ENCODE measurements at places on chromosomes 7 and 10. TPM values are rescaled to one million over a fixed set of nuclear protein-coding genes. Genes with fewer than 3 reads are reported as not detected.

The AOC1 gene
- total RNA-seq, result not detected

The ODAD2 gene
- not detected for total RNA-seq

The PLPP4 gene
- total RNA-seq, result not detected

The ABCB4 gene
- 0.54 TPM for total RNA-seq

The PRKAG2 gene
- total RNA-seq, result 29.0 TPM

The PCDH15 gene
- total RNA-seq, result not detected

DNA sequence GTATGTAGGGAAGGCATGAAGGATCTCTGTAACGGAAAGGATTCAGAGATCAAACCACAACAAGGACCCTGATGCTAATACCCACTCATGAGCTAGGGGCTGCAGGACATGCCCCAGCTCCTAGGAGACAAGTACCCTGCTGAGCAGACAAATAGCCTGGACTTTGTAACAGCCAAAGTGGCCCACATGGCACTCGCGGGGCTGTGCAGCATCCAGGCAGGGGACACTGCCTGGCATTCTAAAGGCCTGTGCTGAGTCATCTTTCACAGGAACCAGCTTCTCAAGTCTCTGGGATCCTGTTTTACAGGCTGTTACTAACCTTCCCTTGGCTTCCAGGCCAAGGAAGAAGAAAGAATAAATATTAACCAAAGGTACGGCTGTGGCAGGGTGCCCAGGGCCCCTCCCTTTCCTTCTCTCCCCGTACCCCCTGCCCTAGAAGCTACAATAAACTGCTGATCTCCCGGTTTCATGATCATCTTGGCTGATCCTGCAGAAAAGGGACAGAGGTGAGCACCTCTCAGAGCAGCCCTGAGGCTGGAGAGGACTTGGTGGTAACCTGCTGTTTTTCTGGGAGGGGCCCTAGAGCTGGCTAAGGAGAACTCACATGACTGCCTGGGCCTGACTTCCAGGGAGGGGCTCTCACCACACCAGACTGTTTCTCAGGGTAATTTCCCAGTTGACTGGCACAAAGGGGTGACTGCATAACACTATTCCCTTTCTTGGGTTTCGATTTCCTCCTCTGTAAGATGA lies 4.2 kb upstream of the RPEL1 start:
- no peak for DNase-seq

- DNase-seq, result no peak
Measured at GRCh38 chr10:34786464-34786863, 28.6 kb downstream of the PARD3 start.

GRCh38 chr7:19104811-19105210 lies 12.6 kb downstream of the TWIST1 start:
- no peak for DNase-seq

GRCh38 chr7:131720703-131721102 lies 164.3 kb upstream of the PODXL start:
- DNase-seq, result no peak

GRCh38 chr10:121459622-121460453 lies 138.4 kb downstream of the FGFR2 start:
- no peak for DNase-seq

GRCh38 chr10:11725912-11726311 lies 16.3 kb upstream of the ECHDC3 start:
- no peak for DNase-seq

DNA sequence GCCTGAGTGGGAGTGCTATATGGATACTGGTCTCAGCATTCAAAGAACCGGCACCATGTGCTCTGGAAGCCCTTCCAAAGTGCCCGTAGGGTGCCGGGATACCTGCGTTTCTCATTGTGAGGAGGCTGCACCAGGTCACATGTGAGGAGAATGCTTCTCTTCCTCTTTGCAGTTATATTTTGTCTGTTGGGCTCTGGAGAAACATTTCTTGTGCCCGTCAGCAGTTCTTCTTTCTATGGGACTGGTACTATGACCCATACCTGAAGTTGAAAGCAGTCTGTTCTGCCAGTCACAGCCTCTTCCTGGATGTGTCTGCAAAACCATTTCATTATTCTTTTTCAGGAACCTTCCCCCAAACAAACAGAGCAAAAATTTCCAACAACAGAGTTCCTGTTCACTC lies 465.0 kb downstream of the SUGCT start:
- no peak for DNase-seq

GRCh38 chr10:61898435-61898778 lies 3.1 kb upstream of the ARID5B start:
- no peak for DNase-seq

GRCh38 chr7:151683615-151684407 lies 164.1 kb upstream of the RHEB start:
- DNase-seq, result no peak

GRCh38 chr10:78045237-78045636 lies 11.6 kb downstream of the RPS24 start:
- DNase-seq, result no peak

DNA sequence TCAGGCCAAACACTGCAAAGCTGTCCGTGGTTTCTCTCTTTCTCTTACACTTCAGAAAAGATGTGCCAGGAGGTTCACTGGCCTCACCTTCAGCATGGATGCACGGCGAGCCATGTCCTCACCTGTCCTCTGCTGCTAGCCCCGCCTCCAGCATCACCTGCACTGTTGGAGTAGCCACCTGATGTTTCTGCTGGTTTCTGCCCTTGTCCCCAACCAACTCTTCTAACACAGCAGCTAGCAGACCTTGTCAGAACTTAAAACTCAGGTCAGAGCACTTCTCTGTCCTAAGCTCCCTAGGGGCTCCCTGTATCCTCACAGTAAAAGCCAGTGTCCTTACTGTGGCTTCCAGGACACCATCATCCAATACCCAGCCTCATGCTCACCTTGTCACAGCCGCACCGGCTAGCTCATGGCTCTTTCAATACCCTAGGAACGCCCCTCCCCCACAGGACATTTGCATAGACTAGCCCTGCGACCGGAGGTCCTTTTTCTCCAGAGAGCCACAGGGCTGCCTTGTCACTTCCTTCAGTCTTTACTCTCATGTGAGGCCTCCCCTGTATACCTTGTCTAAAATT lies 15.2 kb downstream of the PALD1 start:
- no peak for DNase-seq

GRCh38 chr10:132164761-132165278 lies 21.9 kb upstream of the DPYSL4 start:
- no peak for DNase-seq

DNA sequence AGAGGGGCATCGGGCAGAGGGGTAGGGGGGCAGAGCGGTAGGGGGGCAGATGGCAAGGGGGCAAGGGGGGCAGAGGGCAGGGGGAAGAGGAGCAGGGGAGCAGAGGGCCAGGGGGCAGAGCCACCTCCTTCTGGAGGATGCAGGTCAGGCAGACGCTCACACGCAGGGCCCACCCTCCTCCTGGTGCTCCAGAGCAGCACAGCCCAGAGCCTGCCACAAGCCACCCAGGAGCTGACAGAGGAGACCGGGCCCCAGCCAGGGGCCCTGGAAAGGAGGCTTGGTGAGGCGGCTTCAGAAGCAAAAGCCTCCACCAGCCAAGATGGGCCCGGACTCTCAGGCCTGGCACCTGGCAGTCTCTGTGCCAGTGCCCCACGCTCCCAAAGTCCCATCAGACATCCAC lies 13.1 kb downstream of the MAD1L1 start:
- DNase-seq, result no peak

- DNase-seq, result no peak
Measured at GRCh38 chr10:70090013-70090412, 37.4 kb downstream of the MACROH2A2 start.

- DNase-seq, result peak; percentile 39
Measured at GRCh38 chr7:103447073-103447960, 1.3 kb upstream of the SLC26A5 start.

DNA sequence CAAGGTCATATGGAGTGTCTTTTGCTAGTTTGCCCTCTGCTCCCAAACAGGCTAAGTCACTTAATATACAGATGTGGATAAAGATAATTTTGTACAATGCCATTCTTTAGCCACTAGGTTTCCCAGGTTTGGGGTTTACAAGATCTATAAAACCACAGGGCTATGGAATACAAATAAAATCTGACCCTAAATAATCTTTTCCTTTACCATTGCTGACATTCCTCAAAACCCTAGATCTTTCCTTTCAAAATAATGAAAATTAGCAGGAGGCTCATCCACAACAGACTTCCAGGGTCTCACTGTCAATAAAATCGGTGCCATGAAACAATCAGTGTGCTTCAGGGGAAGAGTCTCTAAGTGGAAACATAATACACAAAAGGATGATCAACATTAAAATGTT lies 148.4 kb downstream of the CPEB3 start:
- no peak for DNase-seq

DNA sequence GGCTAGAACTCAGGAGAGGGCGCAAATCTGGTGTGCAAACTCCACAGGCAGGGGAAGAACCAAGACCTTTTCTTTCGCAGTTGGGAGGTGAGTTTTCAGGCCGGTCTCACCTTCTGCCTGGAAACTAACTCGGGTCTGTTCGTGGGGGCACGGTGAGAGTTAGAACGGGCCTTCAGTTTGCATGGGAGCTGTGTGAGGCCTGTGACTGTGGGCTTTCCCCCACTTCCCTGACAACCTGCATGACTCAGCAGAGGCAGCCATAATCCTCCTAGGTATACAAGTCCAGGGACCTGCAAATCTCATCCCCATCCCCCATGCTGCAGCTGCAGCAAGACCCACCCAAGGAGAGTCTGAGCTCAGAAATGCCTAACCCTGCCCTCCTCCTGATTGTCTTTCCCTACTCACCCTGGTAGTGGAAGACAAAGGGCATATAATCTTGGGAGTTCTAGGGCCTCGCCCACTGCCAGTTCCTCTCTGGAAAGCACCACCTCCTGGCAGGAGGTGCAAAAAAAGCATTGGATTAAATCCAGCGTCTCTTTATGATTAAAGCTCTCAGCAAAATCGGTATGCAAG lies 194.9 kb upstream of the ETV1 start:
- DNase-seq, result no peak

Data from activated naive CD8-positive, alpha-beta T cell treated with anti-CD3 and anti-CD28 coated beads, Interleukin-2, amount 10 ng/mL, durations not matched to agents 7 days and 5 days (primary cell).